GM04504 (cell line): ENCODE measurements at places on chromosomes 13 and 19.

GRCh38 chr13:42181381-42181953 lies 90.5 kb upstream of the AKAP11 start:
- DNase-seq: no peak

DNA sequence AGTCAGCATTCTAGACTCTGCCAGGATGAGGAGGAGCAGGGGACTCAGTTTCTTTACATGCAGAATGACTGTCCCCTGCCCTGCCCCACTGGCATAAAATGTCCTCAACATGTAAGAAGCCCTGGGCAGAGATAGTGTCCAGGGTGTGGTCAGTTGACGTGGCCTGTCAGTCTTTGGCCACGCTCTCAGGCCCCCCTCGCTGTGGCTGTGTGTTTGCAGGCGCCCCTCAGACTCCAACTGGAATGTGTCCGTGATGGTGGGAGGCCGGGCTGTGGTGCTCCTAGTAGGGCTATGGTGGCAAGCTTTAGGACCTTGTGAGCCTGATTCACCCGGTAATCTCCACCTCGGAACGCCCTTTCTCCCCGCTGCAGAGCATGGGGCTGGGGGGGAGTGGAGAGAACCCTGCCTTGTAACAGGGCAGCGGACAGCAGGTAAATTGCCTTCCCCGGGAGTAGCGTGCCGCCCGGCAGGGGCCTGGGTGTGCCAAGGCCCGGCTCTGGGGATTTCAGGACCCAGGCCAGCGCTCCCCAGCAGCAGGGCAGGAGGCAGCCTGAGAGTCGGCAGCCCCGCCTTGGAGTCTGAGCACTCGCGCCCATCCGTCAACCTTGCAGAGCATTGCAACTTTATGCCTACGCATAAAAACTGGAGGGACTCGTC lies 62.3 kb downstream of the CHST8 start:
- DNase-seq: peak; percentile 11

DNA sequence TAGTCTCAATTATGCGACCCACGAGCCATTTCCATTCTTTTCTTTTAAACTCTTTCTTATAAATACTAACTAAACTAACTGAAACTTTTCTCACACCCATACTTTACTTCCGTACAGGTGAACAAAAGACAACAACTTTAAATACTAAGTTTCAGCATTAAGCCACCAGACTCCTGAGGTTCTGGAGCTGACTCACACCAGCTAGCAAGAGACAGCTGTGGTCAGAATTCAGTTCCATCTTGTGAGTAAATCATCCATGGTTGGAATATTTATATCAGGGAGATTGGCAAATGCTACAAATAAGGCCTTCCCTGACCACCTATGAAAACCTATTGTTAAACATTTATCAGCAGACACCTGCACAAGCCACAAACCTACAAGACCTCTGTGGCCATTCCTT lies 897.0 kb downstream of the EFNB2 start:
- no peak for DNase-seq

DNA sequence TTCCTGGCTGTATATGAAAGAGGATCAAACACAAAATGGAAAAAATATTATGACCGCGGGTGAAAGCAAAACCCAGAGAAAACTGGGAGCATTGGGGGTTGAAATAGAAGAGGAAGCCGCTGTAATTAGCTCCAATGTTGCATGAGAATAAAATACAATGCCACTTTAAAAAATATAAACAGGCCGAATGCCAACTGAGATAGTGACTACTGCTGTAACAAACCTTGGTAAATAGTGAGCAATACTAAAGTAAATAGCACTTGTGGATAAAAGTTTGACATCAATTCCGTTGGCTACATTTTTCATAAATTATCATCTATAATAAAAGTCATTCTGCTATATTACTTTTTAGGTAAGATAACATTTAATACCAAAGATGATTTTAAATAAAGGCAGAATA lies 395.8 kb upstream of the MIR17HG start:
- DNase-seq: no peak

DNA sequence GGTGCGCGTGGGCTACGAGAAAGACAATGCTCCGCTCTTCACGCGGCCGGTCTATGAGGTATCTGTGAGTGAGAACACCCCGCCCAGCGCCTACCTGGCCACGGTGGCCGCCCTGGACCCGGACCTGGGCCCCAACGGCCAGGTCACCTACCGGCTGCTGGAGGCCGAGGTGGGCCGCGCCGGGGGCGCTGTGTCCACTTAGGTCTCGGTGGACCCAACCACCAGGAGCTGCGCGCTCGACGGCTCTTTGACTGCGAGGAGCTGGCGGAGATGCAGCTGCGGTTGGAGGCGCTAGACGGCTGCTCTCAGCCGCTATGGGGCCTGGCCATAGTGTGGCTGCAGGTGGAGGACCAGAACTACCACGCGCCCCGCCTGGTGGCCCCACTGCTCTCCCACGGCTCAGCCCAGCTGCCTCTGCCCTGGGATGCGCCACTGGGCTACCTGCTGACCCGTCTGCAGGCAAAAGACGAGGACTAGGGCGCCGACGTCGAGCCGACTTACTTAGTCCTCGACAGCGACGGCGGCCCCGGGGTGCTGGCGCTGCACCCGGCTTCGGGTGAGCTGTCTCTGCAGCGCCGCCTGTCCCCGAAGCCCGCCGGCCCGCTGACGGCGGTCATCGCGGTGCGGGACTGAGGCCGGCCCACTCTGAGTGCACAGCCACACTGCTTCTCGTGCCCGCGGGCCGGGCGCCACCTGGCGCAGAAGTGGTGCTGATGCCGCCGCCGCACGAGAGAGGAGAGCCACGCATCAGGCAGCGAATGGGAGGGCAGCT lies 173.0 kb downstream of the OLFM4 start:
- no peak for DNase-seq

DNA sequence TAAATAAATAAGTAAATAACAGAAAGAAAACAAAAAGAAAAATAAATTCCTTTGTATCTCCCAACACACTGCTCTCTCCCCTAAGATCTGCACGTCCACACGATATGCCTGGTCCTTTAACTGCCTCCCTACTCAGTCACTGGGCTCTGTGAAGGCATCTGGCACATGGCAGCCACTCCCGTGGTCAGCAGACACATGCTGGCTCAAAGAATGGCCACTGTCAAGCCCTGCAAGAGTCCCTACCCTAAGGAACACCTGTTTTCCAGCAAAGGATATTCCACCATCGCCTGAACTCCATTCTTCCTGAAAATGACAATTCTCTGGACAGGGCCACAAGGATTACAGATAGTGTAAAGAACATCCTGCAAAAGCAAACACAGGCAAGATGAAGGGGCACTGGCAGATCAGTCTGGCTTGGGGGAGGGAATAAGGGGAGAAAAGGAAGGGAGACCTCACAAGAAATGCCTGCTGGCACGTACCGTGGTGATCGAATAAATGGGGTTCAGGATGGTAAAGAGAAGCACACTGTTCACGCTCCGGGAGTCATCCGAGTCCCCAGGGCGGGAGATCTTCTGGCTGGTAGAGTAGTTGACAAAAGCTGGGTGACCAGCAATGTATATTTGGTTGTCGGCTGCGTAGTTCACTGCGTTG lies 4.3 kb downstream of the HNRNPL start:
- DNase-seq: no peak

DNA sequence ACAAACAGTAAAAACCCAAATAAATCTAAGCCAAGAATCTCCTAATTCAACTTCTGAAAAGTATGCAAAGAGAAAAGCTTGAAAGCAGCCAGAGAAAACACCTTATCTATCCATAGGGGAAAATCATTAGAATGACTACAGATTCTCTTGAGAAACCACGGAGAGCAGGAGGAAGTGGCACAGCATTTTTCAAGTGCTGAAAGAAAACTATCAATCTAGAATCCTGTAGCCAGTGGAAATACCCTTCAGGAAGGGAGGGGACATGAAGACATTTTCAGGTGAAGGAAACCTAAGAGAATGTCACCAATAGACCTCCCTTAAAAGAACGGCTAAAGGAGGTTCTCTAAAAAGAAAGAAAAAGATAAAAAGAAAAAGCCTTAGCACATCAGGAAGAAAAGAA lies 66.2 kb upstream of the XPO4 start:
- no peak for DNase-seq

- no peak for DNase-seq
Measured at GRCh38 chr13:75123428-75123827, 358.5 kb downstream of the TBC1D4 start.

GRCh38 chr19:1469255-1470054 lies 9.6 kb downstream of the C19orf25 start:
- no peak for DNase-seq

DNA sequence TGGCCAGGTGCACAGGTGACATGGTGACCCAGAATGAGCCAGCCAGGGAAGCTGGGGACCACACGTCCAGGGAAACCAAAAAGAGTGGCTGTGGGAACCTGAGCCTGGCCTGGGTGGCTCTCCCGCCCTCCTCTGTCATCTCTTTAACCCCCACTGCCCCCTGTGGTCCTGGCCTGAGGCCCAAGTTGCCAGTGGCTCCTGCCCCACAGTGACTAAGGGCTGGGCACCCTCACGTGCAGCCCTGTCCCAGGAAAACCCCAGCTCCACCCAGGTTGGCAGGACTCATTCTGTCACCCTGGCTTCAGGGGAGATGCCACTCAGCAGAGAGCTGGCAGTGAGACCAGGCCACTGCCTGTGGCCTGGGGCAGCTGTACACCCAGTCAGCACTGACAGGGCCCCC lies 30.6 kb upstream of the ISYNA1 start:
- no peak for DNase-seq

DNA sequence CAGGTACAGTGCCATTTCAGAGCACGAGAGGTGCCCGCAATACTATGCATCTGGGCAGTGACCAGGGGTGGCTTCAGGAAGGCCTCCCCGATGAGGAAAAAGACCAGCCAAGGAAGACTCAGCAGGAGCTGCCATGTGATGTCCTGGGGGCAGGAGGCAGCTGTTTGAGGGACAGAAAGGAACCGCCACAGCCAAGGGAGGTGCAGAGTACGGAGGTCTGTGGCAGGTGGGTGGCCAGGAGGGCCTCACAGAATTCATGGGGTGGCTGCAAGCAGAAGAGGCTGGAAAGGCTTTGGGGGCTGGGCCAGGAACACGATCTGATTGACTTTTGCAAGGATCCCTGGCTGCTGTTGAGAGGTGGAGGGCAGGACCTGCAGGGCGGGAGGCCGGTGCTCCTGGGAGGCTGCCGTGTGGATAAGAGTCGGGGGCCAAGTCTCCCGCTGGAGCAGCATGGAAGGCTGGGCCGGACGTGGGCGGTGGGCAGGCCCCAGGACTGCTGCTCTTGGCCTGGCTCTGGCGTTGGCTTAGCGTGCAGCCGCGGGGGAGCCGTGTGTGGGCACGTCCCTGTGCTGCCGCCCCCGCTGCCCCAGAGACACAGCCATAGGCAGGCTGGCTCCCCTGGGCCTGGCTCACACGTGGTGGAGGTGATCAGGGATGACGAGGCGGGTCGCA lies 29.1 kb downstream of the CEBPA start:
- no peak for DNase-seq

GRCh38 chr13:50596776-50597203 lies 246.7 kb downstream of the DLEU7 start:
- no peak for DNase-seq

DNA sequence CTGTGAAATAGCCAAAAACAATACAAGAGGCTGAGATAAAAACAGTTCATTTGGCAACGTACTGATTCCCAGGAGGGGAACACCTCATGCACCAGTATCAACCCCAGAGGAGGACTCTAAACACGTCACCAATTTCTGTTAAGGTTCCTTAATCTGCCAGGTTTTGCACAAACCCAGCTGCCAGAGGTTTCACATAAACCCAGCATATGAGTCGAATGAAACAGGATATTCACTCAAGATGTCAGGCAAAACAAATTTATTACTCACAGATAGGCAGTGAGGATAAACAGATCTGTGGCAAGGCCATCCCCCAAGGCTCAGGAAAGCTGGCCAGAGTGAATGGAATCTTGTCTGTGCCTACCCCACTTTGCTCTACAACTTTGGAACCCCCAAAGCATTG lies 210.9 kb downstream of the GPC5 start:
- DNase-seq: no peak

- no peak for DNase-seq
Measured at GRCh38 chr13:76036176-76036575, 400.0 kb downstream of the LMO7 start.

DNA sequence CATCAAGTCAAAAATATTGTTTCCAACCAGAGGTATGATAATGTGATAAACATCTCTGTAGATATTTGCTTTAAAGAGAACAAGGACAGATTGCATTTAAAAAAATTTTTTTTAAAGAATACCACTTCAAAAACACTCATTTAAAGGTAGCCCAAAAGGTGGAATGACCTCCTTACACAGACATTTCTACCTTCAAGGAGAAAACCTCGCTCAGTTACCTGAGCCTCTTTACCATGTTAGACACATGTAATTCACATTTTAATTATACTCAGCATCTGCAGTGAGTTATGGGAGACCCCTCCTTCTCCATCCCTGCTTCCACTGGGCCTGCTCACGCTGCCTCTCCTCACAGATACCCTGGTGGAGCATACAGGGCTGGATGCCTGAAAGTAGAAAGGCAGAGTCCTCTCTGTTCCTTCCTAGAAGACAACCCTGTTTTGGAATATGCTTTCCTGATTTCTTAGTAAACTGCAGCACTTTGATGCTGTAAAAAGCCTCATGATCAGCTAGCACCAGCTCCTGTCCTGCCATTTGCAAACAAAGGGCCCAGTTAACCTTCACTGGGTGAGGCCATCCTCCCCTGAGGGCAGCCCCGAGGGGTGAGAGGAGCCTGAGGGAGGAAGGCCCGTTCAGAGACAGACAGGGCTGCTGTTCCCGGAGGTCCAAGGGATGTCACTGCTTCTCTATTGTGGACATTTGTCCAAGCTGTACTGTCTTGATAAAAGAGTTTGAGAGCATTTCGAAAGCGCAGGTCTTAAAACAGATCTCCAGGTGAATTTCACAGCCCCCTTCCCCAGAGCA lies 117.8 kb downstream of the IRS2 start:
- DNase-seq: no peak

DNA sequence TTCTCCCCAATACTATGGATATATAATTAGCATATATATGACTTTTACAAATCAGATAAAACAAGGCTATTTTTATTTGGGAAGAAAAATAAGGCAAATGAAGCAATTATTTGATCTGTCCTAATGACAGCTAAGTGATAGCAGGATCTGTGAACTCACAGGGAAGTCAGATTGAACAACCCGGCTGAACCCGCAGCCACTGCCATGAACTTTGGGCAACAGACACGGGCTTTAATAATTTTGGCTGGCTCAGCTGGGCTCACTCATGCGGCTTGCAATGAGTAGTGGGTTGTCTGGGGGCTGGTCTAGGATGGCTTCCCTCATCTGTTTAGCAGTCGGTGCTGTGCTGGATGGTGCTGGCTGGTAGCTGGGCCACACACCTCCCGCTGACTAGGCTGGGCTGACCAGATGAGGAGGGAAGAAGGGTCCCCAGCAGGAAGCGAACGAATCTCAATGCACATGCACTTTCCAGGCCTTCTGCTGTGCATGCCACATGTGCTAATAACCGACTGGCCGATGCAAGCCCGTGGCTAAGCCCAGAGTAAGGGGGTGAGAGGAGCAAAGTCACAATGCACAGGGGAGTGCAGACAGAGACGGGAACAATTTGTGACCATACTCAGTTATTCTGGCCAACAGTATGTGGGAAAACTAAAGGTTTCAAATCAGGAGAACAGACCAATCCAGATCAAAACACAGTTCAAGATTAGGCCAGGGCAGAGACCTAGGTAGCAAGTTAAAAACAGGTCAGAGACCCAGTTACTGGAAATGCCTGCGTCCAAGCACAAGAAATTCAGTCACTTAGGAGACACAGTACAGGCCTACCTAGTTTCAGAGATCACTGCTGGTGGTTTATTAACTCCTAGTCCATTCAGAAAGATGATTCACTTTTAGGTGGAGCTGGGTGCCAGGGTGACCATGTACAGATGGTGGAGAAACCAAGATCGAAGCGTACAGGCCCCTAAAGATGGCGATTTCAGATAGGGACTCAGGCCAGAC lies 22.3 kb downstream of the CRYL1 start:
- DNase-seq: no peak
